ENCODE measurements at places on chromosomes 6 and 20.

DNA sequence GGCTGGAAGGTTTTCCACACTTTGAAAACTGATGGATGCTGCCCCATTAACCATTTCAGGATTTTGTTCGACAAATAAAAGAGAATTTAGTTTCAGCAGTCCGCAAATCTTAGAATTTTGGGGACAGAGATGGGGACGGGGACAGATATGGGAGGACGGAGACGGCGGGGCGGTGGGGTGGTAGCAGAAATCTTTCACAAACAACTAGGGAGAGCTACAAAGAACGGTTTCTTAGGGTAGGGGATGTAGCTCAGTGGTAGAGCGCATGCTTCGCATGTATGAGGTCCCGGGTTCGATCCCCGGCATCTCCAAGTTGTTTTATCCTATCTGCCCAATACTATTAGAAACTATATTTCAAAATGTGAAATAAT, 15.1 kb downstream of the HMGN4 start:
- peak; percentile 87 for DNase-seq

- DNase-seq: no peak
Observed at GRCh38 chr6:16334671-16335070, 96.3 kb downstream of the GMPR start.

DNA sequence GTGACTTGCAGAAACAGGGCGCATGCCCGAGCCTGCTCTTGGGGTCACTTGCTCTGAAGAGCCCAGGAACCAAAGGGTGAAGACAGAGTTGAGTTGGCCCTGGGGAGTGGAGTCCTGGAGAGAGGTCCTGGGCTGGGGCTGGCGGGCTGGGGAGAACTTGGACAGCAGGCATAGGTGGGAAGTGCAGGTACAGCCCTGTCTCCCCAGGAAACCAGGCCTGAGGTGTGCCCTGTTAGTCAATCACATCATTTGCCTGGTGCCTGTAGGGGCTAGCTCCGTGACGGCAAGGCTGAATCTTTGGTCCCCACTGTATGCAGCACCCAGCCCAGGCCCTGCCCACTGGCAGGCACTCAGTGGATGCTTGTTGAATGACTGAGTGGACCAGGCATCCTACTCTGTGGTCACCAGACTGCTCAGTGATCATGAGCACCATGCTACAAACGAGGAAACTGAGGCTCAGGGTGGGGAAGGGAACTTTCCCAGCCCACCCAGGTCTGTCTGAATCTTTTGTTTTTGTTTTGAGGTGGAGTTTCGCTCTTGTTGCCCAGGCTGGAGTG, 15.6 kb upstream of the NOL4L start:
- no peak for DNase-seq

DNA sequence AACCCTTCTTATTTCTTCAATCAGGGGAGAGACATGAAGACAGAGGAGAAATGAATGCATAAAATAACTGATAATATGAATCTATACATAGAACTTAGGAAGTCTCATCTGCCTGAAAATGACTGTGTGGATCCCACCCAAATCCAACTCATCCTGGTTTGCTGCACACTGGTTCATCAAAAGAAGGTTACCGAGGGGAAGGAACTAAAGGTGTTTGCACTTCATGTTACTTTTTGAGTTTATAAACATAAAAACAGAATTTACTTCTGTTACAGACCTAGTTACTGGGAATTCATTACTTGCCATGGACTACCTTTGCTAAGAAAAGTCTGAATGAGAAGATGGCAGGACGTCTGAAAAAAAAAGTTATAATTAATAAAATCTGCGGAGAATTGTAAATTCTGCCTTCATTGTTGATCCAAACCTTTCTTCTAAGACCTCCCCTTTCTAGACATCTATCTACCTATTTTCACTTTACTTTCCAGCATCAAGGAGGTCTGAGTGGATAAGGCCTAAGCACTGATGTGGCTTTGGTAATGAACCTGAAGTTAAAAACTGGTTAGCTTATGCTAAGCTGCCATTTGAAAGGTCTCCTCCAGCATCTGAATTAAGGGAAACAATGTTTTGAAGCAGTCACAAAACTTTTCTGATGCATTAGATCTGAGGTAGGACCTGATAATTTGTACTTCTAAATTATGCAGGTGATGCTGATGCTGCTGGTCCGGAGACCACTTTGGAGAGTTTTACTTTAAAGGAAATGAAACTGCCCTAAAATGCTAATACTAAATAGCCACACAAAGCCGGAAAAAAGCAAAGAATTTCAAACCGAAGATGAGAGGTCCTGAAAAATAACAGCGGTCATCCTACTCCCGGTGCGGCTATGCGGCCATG, 84.0 kb downstream of the HFE start:
- no peak for DNase-seq

DNA sequence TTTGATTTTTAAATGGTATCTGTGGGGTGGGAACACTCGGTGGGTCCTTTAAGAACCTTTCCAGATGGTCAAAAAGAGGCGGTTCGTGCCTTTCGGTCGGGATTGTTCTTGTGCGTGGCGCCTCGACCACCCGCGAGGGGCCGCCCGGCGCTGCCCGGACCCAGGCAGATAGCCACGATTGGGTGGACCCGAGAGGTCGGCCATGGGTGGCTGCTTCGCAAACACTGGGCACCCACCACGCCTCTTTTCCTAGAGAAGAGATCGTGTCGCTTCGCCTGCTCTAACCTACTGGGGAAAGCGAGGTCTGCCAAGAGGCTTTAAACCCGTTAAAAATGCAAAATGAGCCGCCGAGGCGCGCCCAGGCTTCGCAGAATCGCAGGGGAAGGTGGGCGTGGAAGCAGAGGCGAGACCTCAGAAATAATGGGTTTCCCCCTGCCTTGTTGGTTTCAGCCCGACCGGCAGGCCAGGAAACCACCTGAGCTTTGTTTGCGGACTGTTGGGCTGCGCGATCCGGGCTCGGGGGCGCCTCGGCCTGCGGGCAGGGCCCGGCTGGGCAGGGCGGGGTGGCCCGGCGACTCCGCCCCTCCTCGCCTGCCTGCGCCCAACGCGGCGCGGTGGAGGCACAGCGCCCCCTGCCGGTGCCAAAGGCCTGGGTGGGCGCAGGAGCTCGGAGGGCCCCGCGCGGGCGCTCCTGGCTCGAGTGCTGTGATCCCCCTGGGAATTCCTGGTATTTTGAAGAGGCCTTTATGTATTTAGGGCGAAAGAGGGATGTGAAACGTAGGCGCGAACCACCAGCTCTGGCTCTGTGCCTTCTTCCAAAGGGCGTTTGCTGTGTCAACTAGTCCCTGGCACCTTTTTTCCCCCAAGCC, 1.6 kb downstream of the MARCKS start:
- DNase-seq: peak; percentile 96

DNA sequence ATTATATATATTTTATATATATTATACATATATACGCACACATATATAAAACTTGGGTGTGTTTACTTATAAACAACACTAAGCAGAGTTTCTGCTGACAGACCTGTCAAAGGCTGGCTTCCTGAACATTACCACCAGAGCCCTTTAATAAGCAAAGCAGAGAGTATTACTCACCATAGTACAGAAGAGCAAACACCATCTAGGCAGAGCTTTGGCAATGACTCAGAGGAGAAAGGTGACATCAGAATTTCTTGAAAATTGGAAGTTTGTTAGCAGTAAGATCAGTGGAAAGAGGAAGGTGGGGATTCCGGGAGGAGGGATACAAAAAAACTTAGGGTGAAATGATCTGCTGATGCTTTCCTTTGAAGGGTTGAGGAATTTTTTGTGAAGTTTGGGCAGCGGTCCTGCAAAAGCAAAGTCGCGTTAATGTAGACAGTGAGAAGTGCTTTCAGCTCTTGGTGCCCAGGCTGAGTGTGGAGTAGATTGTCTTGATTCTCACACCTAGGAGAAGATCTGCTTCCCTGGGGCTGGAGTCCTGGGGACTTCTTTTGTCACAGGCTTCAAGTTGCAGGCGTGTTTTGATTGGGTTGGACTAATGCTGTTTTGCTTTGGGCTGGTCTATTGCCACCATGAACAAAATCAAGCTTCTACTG, 109.6 kb upstream of the BACH2 start:
- no peak for DNase-seq

- DNase-seq: no peak
Observed at GRCh38 chr6:156013155-156013554, 557.5 kb upstream of the NOX3 start.

DNA sequence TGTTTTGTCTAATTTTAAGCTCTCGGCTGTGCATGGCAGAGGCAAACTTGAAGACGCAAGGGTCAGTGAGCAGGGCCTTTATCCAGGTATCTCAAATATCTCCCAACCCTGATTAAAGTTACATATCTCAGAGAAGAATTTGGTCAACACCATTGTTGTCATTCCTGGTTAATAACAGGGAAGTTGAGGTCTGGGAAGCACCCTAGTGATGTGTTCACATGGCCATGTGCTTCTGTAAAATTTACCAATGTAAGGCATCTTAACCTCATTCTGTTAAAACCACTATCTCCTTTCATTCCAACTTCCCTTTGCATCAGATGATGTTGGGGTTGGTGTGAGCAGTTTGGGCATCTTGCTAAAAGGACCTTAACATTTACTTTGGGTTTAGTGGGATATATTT, 4.0 kb upstream of the FAM110A start:
- DNase-seq: no peak

DNA sequence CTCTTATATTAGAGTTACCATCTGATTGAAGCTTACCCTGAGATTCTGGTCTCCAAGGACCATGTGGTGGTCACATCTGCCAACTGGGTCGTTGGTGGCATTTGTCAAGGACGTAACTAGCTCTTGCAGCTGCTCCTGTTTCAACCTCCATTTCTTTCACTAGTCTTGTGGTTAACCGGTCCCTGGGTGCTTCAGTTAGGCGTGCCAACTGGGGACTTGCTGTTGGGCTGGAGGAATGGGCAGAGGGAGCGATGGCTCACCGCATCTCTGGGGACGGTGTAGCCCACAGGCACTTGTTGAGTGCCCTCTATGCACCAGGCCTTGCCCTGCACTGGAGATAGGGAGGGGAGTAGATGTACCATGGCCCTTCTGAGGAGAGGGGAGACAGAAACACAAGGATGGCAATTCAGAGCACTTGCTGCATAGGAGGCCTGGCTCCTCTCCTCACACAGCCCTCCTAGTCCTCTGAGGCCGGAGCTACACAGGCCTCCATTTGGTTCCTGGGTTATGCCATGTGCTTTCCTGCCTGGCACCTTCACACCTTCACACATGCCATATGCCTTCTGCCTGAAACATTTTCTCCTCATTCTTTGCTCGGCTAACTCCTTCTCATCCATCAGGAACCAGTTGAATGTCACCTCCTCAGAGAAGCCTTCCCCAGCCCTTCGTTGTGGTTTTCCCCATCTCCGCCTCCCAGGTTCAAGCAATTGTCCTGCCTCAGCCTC, 20.0 kb upstream of the ASXL1 start:
- DNase-seq: no peak

DNA sequence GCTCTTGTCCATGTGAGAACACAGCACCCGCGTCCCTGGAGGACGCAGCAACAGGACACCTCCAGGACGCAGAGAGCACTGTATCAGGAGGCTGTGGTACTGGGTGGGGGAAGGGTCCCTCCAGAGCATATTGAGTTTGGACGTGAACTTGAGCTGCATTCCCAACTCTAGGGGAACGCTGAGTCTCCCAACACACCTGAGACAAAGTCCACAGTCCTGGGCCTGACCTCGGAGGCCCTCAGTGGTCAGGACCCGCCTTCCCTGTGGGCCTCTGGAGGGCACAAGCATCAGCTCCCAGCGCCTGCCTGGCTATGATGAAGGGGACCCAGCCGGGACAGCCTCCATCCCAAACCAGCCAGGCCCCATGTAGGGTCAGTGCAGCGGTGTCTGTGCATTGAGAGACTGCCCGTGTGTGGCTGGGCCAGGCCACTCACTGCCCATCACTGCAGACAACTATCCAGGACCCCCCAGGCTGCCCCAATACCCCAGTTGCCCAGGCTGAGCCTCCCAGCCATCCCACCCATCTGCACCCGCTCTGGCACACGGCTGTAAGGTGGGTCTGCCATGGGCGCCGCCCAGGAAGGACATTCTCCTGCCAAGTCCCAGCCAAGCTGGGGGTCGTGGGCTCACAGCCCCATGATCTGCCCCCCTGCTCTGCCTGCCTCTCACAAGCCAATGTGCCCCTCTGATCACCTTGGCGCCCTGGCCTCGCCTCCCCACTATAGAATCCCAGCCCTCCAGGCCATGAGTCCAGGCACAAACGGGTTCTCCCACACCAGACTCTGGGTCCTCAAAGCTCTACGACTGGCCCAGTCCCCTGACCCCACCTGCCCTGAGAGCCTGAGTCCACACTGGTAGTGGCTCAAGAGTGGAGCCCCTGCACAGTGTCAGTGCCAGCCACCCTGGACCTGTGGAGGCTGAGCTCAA, 115.7 kb downstream of the TAF4 start:
- DNase-seq: no peak

DNA sequence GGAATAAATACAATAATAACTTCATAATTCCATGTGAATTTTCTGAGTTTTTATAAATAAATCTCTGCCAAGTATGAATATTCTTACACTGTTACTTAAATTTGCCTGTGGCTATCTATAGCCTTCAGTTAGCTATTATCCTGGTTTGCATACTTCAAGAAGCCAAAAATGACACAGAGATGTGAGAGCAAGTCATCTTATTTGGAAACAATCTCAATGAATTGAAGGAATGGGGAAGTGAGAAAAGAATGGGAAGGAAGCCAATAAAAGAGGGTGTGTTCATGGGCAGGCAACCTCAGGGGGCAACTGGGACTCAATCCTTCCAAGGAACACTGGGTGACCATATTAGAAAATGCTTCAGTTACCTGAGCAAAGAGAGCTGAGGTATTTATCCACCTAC, 9.9 kb downstream of the HAO1 start:
- DNase-seq: no peak
